ENCODE measurements at places on chromosomes 5 and 9.

DNA sequence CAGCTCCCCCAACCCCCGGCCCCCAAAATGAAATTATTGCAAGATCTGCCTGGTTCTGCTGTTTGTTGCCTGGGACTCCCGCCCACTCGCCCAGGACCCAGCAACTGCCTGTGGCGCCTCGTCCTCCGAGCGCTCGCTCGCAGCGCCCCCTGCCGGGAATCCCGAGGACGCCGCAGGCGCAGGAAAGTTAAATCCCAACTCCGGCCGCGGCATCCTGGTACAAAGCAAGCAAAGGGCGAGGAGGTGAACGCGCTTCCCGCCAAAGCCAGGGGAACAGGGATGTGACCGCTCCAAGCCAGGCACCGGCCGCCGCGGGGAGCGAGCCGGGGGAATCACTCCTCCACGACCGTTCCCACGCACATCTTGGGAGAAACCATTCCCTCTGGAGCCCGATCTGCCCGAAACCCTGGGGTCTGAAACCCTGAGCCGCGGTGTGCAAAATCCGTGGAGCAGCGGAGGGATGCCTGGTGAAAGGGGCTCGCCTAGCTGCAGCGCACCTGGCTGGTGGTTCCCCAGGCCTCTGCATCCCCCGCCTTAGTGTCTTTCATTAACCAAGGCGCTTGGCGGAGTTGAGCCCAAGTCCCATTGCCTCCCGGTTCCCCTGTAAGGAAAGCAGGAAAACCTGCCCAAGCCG, 1.3 kb downstream of the SEMA5A start:
- peak; percentile 44 for DNase-seq

DNA sequence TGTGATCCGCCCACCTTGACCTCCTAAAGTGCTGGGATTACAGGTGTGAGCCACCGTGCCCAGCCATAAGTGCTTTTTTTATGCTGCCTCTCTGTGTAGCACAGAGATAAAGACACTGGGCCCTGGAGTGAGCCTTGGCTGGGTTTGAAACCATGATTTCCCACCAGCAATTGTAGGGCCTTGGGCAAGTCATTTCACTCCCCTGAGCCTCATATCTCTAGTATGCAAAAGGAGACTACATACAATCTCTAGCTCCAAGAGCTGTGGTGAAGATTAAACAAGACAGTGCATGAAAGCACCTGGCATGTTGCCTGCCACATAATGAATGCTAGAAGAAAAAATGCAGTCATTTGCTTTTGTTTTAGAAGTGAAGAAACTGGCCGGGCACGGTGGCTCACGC, 3.9 kb downstream of the FABP6 start:
- no peak for DNase-seq

DNA sequence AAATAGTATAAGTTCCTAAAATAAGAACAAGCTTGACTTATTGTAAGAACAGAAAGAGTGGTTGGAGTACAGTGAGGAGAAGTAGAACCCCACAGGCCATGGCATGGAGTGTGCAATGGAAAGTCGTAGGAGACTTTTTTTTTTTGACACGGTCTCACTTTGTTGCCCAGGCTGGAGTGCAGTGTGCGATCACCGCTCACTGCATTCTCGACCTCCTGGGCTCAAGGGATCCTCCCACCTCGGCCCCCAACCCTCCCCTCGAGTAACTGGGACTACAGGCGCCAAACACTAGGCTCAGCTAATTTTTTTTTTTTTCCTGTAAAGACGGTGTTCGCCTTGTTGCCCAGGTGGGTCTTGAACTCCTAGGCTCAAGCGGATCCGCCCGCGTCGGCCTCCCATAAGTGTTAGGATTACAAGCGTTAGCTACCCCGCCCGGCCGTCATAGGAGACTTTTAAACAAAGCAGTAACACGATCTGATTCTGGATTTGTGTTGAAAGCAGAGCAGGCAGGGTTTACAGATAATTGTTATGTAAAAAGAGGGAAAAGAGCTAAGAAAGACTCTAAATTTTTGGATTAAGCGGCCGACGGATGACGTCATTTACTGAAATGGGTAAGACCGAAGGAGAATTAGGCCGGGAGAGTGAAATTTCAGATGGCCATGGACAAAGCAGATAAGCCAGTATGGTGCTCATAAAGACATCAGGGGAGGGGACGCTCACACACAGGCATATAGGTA, 752 bp downstream of the TSTD2 start:
- peak; percentile 74 for DNase-seq

DNA sequence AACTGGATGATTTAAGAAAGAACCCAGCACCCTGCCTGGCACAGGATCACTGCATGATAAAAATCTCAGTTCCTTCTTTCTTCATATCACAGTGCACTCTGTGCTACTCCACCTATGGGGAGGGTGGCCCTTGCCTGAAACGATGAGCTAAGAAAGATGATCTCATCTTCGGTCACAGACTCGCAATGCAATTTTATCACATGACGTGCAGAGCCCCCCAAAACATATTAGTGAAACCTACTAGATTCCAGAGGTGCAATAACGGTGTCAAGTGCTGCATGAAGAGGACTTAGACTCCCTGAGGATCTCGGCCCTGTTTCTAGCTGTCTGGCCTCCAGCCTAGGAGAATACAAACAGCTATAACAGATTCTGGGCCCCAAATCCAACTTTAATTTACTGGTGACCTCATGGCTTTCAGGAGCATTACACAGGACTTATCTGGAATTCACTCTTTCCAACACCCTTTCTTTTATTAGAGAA, 104.0 kb downstream of the EBF1 start:
- DNase-seq, result no peak

DNA sequence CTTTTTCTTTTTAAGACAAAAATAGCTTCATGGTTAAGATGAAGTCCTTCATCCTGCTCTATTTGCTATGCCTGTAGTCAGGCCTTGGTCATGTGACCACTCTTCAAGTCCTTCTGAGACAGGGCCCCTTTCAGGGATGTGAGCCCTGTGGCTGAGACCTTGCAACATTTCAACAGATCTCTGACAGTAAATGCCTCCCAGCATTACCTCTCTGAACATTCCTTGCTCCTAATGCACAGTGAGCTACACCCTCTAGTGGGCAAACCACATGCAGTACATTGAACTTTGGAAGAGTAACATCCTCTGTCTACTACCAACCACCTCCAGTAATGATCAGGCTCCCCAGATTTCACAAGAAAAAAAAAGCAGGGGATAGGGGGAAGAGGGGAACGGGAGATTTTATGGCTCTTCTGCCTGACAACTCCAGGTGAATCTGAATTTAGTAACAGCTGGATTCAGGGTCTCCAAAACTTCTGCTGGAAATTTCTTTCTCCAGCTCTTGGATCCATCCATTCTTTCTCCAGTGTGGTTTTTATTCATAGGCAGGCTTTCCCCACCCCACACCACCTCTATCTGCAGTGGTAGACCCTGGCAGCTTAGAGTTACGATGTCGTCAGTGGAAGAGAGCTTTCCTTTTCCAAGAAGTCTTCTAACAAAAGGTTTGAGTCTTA, 8.9 kb upstream of the FBXO38 start:
- DNase-seq, result peak; percentile 55

DNA sequence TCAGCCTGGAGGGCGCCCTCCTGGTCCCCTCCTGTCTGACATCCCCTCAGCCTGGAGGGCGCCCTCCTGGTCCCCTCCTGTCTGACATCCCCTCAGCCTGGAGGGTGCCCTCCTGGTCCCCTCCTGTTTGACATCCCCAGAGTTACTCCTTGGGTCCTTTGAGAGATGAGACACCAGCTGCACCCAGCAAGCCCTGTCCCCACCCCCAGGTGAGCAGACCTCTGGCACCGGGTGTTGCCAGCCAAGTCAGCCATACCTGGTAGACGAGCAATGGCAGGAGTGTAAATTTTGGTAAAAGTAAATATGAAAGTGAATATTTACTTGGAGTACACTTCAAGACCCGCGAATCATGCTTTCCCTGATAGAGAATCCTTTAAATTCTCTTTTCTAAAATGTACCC, 25.4 kb downstream of the EXOC3 start:
- DNase-seq, result no peak

DNA sequence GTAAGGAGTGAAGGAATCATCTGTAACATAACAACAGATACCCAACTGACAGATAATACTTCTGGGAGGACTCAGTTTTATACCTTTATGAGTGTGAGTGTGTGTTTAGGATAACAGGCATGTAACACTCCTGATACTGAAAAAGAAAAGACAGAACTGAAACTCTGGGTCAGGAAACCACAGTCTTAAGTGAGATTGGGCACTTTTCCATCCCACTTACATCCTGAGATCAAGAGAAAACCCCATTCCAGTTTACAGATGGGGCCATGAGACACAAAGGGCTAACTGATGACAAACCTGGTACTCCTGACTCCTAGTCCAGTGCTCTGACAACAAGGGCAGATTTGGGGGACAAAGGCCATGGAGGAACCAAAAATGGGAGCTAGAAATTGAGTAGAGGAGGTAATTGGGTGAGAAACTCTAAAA, 18.0 kb downstream of the IL5 start:
- DNase-seq, result peak; percentile 25

GRCh38 chr9:124688238-124688904, 82.7 kb downstream of the NR6A1 start:
- DNase-seq, result no peak

- no peak for DNase-seq
Measured at GRCh38 chr5:107384256-107384655, 286.5 kb downstream of the EFNA5 start.

- no peak for DNase-seq
Measured at GRCh38 chr9:97852001-97852398, 1.0 kb upstream of the FOXE1 start.

DNA sequence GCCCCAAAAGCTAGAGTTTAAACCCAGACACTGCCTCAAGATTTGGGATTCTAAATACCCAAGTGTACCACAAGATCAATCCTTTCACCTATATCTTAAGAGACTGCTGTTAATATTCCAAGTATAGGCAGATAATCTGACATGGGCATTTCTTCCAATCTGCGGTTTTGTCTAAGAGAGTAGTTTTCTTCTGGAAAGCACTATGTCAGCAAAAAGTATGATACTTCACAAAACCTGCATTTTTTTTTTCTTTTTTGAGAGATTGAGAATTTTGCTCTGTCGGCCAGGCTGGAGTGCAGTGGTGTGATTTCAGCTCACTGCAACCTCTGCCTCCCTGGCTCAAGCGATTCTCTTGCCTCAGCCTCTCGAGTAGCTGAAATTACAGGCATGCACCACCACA, 190.7 kb upstream of the TYRP1 start:
- no peak for DNase-seq

DNA sequence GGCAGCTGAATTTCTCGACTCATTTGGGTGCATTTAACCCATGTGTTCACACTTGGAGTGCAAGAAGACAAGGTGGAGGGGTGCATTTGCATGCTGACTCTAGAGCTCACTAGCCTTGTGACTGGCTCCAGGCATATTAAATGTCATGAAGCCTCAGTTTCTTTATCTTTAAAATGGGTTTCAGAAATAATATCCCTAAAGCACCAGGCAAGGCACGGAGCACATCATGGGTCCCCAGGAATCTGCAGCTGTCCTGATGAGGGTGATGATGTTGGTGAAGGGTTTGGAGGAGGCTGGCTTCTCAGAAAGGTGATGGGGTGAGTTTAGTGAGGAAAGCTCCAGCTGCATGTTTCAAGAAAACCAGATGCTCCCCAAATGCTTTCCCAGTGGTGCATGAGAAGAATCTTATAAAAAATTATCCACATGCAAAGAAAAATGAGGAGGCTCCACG, 14.8 kb downstream of the STC2 start:
- DNase-seq, result no peak

GRCh38 chr5:159697530-159697929, 218.8 kb upstream of the ADRA1B start:
- DNase-seq, result no peak

GRCh38 chr5:149254506-149254905, 17.2 kb upstream of the AFAP1L1 start:
- DNase-seq, result no peak

GRCh38 chr9:89996773-89997172, 392.0 kb downstream of the GADD45G start:
- no peak for DNase-seq

GRCh38 chr9:82184524-82184923, 196.0 kb downstream of the SPATA31D1 start:
- DNase-seq, result no peak

- DNase-seq, result no peak
Measured at GRCh38 chr5:13348568-13348967, 595.9 kb downstream of the DNAH5 start.

DNA sequence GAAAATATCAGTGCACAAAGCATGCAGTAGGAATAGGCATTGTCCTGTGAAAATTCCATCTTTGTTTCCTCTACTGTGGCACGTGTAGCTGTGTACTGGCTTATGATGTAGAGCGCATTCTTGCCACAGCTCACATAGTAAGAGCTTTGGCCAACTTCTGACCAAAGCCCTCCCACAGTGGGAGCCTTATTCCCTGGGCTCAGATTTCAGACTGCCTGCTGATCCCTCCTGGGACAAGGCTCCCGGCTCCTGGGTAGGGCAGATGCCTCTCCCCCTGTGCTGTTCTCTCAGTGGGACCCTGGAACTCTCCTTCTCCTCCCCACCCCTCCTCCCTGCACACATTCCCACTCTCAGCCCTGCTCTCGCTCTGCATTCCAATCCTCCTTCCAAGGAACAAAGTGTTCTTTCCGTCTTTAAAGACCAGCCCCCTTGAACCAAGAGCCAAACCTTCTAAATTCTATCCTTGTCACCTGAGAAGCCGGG, 17.5 kb downstream of the LCP2 start:
- DNase-seq, result no peak

DNA sequence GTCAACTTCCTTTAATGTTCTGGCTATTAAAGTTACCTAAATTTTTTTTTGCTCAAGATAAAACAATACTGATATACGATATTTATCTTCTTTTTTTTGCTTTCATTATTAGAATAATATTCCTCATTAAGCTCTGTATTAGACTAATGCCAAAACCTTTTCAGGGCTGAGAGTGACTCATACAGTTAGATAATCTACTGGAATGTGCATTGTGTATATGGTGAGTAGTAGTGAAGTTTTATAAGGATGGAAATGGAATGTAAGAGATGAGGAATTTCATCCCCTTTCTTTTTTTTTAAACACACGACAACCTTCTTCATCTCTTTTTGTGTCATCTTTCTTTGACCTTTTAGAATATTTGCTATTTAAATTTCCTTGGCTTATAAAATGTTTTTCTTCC, 268.6 kb downstream of the ISL1 start:
- DNase-seq, result no peak

GRCh38 chr9:72478966-72479365, 42.4 kb upstream of the TMC1 start:
- DNase-seq, result no peak

GRCh38 chr5:142922223-142922952, 152.2 kb downstream of the ARHGAP26 start:
- DNase-seq, result peak; percentile 71
